Uterine smooth muscle cell (primary cell): ENCODE measurements at places on chromosomes 6 and 20. TPM values are rescaled to one million over a fixed set of nuclear protein-coding genes. Genes with fewer than 3 reads are reported as not detected.

LEMD2 gene
- 64.7 and 66.3 TPM in 2 replicates for total RNA-seq

CST3 gene
- 117 and 151 TPM in 2 replicates for total RNA-seq

GDAP1L1 gene
- not detected in 2 replicates for total RNA-seq

SOX12 gene
- total RNA-seq = 5.8 and 9.9 TPM in 2 replicates
